ENCODE measurements at places on chromosomes 4 and X.
A peak's percentile ranks its signal among the peaks of the same experiment; 100 is the strongest.

DNA sequence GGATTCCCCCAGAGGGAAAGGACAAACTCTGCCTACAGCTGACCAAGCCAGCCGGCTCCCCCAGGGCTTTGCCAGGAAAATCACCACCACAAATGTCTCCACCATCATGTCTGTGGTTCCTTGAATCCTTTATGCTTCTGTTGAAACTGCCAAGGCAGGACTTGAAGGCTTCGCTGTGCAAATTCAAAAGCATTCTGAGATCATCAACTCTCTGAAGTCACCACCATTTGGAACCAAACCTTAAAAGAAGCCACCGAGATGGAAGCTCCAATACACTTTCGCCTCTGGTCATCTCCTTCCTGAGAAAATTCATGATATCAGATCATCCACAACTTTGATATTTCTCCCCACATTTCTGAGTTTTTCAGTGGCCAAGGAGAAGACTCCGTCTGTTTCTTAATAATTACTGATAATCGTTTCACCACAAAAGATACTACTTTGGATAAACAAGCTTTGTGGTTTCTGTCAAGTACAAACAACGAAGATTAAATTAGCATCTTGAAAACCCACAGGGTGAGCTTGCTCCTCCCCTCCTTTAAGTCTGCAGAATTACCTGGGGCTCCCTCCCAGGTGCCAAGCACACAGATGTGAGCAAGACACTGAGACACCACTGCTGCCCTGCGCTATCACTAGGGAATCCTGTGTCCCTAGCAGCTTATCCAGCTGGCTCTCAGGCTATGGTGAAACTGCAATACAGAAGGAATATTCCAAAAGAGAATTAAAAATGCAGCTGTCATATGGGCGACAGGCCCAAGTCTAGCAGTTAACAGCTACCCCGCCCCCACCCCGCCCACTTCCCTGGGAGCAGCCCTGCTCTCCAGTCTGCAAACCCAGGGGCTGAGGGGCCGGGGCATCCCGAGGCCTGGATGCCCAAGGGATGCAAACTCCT, 125.0 kb upstream of the TBL1X start:
- peak; percentile 46 for DNase-seq

GRCh38 chrX:97766501-97767095, 882.9 kb downstream of the RPA4 start:
- no peak for DNase-seq

DNA sequence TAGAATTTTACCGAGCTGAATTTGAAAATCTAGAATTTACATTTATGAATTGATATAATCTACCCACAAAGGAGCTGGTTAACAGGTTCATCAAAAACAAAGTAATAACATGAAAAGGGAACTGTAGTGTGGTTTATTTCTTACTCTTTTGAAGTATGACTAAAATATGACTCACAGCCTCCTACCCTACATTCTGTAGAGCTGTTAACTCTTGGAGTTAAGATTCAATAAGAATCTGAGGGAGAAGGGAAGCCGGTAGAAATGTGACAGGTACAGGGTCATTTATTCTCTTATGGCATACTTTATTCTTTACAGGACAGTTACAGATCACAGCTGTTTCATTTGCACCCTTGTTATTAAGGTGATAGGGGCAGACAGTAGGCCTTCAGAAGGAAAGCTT, 132.2 kb upstream of the FAM47B start:
- no peak for DNase-seq

DNA sequence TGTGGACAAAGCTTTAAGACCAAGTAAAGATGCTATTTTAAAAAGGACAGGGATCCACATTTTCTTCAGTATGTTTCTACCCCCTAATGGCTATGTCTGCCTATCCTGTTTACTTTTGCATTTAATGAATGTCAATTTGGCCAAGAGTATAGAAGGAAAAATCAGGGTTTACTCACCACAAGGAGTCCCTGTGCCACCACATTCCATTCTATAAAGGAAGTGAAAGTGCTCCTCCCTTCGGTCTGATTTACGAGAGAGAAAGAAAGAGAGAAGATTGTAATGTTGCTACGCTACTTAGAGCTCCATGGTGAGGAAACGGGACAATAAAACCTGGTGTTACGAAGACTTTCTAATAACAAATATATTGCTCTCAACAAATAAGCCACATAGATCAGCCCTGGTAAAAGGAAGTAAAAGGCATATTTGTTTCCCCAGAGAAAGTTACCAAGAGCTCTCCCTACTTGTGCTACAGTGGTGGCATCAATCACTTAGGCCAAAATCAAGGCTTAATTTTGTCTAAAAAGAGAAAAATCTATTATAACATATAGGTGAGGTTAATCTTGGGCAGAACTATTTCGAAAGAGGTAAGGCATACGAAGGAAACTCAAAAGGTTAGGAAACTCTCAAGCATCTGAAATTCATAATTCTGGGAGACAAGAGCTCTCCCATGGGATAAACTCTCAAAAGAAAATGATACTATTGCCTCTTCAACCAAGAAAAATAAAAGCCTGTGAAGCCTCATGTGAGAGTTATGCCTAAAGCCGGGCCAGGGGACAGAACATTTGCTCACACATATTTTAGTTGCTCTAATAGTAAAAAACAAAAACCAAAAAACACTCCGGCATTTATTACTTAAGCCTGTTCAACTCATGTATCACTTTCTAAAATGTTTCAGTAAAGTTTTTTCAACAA, 29.5 kb downstream of the TAPT1 start:
- DNase-seq, result no peak
